ENCODE measurements at places on chromosomes 5 and 9.

DNA sequence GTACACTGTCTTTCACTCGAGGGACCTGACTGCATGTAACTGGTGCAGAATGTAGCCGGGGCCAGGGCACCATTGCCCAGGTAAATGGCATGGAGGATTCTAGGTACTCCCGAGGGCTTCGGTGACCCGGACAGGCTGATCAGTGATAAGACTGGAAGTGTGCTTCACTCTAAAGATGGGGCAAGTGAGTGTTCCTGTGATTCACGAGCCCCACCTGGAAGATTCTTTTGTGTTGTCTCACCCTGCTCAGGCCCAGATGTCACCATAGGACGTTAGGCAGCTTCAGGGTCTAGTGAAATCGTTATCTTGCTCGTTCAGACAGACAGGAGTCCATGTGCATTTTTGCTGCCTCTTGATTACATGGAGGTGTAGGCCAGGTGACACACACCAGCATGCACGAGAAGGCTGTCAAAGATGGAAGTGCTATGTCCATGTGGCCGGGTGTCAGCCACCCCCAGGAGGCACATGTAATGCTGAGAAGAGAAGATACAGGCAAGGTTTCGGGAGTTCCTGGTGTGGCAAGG, 73.9 kb downstream of the WNK2 start:
- DNase-seq: no peak

- DNase-seq: no peak
Measured at GRCh38 chr9:133384736-133385321, 8.7 kb downstream of the STKLD1 start.

DNA sequence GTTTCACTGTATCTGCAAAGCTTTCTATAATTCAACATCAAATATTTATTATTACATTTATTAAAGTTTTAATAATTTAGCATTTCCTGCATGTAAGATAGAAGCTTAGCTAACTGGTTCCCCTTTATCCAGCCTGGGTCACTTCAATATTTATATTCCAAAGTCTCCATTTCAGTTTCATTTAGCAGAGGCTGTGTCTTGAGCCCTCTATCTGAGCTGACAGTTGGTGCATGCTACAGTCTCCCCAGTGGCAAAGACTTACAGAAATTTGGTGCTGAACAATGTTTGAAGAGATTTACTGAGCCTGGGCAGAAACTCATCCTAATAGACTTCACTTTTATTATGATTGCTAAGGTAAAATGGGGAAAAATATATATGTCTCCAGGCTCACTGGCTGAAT, 279.1 kb downstream of the TRIM32 start:
- no peak for DNase-seq

DNA sequence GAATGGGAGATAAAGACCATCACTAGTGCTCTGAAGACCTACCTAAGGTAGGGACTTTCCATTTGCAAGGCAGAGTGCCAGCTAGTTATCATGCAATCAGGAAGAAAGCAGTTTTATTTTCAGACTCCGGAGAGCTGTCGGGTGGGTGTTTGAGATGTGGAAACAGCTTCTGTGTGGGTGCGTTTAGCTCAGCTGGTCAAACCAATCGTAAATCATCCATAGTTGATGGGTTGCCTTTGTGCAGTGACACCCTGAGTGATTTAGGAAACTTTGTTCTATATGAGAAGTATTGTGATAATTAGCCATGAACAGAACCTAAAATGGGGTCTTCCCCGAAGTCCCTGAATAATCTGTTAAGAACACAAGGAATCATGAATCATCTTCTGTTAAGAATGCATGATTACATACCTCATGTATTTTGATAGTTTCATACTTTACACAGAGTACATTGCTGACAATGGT, 284.3 kb downstream of the ARHGAP26 start:
- no peak for DNase-seq

DNA sequence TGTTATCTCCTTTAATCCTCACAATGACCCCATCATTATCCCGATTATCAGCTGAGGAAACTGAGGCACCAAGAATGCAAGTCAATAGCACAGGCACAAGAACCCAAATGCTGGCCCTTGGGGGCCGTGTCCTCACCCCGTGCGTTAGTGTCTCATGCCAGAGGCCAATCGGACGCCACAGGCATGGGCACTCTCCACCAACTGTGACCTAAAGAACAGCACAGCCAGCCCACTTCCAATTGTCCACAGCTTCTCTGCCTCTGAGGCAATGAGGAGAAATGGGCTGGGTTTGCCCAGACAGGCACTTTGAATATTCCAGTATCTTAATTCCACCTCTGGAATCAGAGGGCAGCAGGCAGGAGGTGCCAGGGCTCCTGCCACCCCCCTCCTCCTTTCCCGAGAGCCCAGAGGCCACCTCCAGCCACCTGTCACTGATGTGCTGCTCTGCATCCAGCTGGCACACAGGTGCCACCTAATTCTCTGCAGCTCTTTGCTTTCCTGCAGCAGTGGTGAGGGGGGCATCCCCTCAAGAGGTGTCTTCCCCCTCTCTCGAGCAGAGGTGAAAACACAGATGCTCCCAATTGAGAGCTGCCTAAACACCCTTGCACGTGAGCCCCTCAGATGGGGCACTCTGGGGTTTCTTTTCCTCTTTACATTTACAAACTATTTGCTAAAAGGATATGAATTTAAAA, 107.5 kb downstream of the ROR2 start:
- DNase-seq: no peak

- DNase-seq: no peak
Measured at GRCh38 chr5:55594671-55595070, 59.9 kb upstream of the PLPP1 start.

DNA sequence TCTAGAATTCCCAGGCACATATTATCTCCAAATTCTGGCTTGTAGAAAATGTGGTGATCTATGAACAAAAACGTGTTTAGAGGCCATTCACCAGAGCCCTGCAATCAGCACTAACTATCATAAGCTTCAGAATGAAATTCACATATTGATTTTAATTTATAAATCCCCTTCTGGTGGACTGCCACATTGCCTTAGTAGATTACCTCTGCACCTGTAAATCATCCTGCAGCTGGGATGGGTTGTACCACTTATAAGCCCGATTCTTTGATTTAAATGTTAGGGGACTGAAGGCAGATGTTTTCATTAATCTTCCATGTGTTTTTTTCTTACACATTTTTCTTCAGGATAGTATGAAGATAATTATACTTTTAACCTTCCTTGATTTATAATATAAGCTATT, 140.7 kb upstream of the PTPRD start:
- DNase-seq: no peak

All from stimulated activated CD4-positive, alpha-beta T cell treated with anti-CD3 and anti-CD28 coated beads, Interleukin-1b, Interleukin-23, amount 100 ng/mL, for 4 hours (primary cell).